Large intestine (tissue), 12 donors: ENCODE measurements at places on chromosomes 5 and 9.

- no peak for DNase-seq
Observed at GRCh38 chr5:144276034-144276822, 105.6 kb downstream of the KCTD16 start.

DNA sequence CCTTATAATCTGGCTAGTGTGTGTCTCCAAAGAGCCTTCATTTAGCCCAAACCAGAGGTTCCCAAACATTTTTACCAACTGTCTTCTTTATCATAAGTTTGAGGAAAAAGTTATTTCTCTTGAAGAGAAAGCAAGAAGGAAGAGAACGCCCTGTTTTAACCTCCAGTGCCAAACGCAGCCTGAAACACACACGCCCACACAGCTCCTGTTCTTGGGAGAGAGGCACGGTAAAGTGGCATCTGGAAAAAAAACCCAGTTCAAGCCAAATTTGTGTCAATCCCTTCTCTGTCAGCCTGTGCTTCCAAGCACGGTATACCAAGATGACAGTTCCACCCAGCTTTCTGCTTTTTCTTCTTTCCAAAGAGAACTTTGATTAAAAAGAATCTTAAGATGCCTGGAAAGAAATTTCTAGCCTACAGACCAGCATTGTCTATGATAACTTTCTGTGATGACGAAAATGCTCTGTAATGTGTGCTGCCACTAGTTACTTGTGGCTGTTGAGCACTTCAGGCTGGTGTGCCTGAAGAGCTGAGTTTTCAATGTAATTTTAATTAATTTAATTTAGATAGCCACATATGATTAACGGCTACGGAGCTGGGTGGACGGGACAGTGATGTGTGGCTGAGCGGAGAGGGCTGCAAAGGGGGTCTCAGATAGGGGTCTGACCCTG lies 62.3 kb downstream of the ACER2 start:
- DNase-seq = no peak

- peak; percentile 84 for DNase-seq
Observed at GRCh38 chr5:37717613-37718431, 122.0 kb downstream of the GDNF start.

DNA sequence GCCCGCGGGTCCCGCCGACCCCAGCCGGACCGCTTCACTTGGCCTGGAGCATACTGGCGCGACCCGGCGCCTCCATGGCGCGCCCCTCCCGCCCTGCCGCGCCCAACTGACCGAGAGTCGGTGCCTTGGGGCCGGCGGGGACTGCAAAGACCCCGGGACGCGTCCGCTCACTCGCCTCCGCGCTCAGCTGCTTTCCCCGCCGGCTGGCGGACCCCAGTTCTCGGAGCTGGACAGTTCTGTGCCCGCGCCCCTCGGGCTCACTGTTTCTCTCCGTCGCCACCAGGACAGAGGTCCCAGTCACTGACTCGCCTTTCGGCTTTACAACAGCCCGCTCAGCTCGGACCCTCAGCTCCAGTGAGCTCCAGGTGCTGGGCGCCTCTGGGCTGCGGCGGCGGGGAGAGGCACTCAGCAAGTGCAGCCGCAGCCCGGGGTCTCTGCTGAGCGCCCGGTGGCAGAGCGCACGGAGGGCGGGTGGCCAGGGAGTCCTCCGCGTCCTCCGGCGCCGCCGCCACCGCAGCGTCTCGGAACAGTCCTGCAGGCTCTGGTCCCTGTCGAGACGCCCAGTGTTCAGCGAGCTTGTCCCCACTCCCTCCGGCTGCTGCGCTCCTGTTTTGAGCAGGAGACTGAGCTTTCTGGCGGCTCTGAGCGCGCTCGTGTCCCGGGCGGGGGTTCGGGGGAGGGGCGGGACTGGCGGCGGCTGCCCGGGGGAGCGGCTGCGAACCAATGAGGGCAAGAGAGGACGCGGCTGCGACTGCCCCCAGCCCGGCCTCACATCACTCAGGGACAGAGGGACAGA lies at the start of gene SMIM32:
Gene SMIM32, minus strand, starts transcription at position 637 of the 796 bp plus-strand sequence. CDS start 638 bp downstream, outside the sequence.
- DNase-seq = peak; percentile 37

GRCh38 chr5:118597543-118597942 lies 390.8 kb downstream of the DTWD2 start:
- DNase-seq = no peak

DNA sequence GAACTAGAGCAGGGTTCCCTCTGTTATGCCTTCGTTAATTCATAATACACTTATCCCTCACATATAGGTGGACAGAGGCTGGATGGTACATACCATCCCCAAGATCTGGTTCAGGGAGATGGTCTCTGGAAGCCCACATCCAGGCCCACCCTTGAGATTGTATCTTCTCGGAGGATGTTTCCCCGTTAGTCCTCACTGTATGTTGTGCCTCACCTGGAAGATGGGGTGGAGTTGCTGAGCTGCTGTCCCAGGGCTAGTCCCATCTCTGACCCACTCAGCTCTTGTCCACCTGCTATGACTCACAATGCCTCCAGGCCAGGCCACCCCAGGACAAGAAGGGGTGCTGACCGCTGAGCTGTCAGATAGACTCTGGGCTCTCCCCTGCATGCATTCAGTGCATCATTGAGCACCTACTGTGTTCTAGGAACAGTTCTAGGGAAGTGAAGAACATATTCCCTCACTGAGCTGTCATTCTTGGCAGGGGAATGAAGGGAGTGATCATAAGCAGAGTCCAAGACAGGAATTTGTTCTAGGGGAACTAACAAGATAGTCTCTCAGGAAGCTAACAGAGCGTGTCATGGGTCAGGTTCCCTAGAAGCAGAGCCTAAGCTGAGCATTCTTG lies at the start of gene CBY3:
Gene CBY3, minus strand, starts transcription at position 255 of the 622 bp plus-strand sequence. Its CDS starts 116 bp downstream, at position 139.
- DNase-seq = no peak

DNA sequence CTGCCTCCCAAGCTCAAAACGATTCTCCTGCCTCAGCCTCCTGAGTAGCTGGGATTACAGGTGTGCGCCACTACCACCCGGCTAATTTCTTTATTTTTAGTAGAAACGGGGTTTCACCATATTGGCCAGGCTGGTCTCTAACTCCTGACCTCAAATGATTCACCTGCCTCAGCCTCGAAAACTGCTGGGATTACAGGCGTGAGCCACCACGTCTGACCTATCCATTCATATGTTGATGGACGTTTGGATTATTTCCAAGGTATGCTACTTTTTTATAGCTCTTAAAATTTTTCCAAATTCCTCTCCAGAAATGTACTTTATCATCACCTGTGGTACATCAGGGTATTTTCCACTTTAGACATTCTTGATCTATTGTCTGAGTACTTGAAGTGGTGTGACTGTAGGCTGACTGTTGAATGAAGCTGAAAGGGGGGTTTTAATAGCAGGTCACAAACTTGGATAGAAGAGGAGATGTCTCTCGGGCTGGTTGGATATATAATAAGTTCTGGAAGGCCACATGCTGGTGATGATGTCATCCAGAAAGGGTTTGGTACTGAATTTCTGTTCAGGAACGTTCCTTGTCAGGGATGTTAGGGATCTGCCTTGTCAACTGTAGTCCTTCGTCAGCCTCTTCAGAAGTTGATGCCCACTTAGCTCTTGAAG lies 7.4 kb downstream of the CTNNA1 start:
- DNase-seq = no peak

- no peak for DNase-seq
Observed at GRCh38 chr5:87877495-87877894, 391.1 kb downstream of the TMEM161B start.

DNA sequence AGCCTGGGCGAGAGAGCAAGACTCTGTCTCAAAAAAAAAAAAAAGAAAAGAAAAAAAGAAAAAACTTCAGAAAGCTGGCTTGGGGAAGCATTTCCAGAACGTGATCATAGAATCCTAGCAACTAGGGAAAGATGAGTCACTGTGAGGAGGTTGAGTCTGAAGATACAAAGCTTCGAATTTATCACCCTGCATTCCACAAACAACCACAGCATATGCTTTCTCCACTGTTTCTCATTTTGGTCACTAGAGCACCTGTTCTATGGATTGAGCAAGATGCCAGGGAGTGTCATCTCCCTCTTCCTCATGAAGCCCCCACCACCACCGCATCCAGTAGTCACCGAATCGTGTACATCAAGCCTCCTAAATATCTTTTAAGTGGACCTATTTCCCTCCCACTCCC lies 37.9 kb downstream of the SEMA5A start:
- DNase-seq = no peak
